ENCODE measurements at places on chromosomes 3 and 15.

- DNase-seq, result no peak
Observed at GRCh38 chr3:11624161-11624560, 19.6 kb downstream of the VGLL4 start.

DNA sequence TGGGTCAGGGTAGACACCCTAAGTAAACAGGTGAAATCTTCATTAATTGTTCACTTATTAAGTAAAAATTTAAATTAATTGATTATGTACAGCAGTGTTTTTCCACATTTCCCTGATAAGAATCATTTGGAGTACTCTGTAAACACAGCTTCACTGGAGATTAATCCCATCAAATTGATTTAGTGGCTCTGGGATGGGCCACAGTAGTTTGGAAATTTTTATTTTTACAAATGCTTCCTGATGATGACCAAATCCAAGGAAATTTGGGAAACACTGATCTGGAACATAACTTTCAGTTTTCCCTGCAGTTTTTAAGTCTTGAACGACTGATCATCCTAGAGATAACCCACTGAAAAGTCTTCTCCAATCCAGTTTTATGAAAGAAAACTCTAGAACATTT lies 18.8 kb upstream of the RPLP1 start:
- DNase-seq, result no peak

GRCh38 chr15:76576523-76577279 lies 240.1 kb downstream of the ISL2 start:
- DNase-seq, result no peak

DNA sequence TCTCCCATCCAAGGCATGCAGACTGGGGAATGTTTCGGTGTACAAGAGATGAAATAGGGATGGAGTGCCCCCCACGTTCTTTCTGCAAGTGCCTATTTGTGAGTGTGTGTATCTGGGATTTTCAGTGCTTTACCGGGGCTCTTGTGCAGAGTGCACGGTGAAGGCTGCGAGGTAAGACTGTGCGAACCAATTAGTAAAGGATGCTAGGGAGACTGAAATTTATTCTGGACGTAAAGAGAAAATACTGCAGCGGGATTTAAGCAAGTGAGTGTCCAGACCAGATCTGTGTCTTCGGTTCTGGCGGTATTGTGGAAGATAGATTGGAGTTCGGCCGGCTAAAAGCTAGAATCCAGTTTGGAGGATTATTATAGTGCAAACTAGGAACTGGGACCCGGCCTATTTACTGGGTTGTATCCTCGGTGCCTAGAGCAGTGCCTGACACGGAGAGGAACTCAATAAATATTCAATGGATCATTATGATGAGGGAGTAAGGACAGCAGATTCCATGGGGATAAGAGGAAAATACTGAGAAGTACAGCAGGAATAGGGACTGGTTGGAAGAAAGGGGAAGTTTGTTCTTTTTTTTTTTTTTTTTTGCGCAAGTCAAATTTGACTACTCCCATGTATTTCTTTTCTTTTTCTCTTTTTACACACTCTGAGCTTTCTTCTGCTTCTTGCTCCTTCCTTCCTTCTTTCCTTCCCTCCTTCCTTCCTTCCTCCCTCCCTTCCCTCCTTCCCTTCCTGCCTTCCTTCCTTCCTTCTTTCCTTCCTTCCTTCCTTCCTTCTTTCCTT lies 580 bp upstream of the MAGEF1 start:
- no peak for DNase-seq

GRCh38 chr3:181757694-181758306 lies 46.1 kb downstream of the SOX2 start:
- no peak for DNase-seq

GRCh38 chr3:52041118-52041731 lies 15.1 kb downstream of the DUSP7 start:
- no peak for DNase-seq

GRCh38 chr3:112643621-112644240 lies 2.8 kb upstream of the CCDC80 start:
- DNase-seq, result no peak

DNA sequence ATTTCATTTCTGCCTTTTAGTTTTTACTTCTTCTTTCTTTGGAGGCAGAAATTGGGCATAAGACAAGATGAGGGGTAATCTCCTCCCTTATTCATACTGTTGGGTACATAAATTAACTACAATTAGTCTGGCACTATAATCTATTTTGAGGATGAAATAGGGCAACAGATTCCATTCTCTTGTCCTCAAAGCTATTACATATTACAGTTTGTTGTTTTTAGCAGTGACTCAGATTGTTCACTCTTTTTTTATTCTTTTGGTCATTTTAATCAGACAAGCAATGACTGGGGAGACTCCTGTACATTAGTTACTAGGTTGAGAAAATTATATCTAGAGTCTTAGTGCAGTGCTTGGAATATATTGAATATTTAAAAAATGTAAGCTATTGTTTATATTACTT lies 556.0 kb downstream of the OTOL1 start:
- no peak for DNase-seq

DNA sequence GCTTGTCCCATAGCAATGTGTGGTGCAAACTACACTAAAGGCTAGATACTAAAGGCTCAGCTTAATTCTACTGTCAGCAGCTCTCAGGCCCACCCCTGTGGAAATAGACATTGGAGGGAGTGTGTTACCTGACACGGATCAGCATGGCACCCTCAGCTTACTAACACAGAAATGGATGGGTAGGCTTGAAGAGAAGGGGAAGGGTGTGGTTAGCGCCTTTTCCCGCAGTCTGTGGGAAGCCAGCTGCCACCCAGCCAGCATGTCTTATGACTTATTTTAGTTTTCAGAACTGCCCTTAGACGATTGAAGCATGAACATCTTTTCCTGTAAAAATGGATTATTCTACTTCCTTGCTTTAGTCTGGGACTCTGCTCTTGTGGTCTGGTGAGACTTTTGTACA lies 25.8 kb upstream of the ADPGK start:
- DNase-seq, result no peak

DNA sequence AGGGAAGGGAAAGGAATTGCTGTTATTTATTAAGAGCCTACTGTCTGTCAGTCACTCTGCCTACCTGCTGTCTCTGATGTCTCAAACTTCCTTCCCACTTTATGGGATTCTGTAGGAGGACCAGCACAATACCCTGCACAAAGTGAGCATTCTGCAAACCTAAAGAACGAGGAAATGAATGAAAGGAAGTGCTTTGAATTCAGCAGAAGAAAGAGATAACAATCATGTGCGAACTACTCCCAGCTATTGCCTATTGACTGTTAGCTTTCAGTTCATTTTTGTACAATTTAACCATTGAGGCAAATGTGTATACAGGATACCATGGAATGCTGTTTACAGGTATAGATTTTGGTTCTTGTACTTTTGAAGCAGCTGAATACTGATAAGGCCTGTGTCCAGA lies 66.8 kb downstream of the CMSS1 start:
- no peak for DNase-seq

GRCh38 chr15:63990454-63990853 lies 55.8 kb downstream of the DAPK2 start:
- DNase-seq, result no peak

DNA sequence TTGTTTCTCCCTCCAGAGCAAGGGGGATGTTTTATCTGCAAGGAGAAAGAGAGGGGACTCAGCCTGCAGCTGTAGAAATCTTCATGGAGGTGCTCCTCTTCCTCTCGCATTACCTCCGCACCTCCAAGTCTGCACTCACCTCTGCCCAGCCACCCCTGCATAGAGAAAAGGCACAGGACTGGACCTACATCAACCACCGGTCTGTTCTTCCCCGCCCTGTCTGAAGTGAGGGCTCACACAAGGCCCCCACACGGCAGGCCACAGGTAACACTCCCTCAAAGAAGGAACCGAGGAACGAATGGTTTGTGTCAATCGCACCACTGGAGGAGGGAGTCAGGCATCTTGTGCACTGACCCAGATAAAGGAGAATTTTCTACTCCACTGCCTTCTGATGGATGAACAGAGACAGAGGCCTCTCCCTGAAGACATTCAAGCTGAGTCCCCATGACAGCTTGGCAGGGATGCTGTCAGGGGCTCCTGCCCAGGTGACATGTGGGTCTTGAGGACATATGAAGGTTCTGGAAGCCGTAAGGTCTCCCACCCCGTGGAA lies 260.3 kb downstream of the XXYLT1 start:
- no peak for DNase-seq

DNA sequence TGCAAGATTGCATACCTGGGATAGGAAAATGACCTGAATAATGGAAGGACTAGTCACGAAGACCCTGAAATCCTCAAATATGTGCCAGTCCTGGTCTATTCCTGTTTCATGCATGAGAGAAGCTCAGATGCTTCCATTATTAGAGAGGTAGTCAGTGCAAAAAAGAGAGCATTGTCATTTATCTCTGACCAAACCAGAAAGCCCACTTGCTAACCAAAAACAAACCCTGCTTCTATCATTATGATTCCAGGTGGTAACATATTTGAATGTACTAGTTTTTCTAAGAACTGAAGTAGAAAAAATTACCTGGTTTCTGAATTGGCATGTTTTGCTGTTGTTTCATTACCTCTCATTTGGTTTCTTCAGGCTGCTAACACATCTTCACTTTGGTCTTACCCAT lies 160.8 kb upstream of the MANF start:
- no peak for DNase-seq

DNA sequence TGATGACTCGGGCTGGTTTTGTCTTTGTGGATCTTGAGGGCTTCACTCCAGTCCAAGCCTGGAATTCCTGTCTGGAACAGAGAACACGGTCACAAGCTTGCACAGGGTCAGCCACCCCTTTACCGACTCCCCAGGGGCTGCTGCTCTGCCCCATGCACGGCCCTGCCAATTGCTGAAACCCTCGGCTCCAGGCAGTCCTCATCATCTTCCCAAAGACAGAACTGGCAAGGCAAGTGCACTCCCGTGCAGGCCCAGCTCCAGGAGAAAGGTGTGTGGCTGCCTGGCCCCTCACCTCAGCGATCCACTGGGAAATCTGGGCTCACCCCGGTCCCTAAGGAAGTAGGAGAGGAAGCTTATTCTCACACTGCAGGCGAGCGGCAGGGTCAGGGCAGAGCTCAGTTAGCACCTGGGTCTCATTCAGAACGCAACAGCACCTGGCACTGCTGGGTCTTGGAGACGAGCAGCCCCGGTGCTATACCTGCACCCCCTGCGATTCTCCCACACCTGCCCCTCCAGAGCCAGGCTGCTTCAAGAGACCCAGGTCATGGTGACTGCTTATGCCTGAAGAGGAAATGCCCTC lies 7.2 kb downstream of the MAP6D1 start:
- DNase-seq, result no peak

GRCh38 chr15:36414670-36415069 lies 164.8 kb upstream of the CDIN1 start:
- no peak for DNase-seq

DNA sequence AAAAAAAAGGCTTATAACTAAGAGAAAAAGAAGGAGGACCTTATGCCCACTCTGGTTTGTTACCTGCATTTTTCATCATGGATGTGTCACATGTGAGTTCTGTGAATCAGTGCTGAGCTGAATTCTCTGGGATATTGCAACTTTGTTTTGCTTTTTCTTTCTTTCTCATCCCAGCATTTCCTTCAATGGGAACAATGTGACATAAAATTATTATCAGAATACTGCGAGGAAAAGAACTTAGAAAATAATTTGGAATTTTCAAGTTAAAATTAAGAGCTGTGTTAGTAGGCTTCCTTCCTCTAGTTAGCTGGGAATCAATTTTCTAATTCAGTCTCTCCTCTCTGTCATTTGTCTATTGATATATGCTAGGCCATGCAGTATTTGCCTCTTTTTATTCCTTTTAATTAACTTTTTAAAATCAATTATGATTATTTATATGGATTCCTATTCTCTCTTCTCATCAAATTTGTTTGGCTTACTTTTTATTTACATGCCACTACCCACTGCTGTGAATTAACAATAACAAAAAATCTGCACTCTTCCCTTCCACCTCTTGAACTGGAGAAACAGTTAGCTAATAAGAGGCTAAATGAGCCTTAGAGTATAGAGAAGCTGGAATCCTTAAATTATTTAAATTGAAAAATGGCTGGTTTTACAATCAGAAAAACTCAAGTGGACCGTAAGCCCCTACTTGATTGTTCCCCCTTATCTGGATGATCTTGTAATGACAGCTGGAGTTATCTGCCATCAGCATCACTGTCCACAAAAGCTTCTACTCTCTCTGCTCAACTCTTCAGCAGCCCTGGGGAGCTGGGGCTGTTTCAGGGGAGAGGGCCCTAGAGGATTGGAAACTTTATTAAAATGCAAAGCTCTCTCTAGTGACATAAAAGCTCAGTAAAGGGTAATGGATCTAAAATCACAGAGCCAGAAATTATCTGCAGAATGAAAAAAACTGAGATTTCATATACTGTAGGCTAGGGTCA lies 95.3 kb upstream of the SOX2 start:
- no peak for DNase-seq

DNA sequence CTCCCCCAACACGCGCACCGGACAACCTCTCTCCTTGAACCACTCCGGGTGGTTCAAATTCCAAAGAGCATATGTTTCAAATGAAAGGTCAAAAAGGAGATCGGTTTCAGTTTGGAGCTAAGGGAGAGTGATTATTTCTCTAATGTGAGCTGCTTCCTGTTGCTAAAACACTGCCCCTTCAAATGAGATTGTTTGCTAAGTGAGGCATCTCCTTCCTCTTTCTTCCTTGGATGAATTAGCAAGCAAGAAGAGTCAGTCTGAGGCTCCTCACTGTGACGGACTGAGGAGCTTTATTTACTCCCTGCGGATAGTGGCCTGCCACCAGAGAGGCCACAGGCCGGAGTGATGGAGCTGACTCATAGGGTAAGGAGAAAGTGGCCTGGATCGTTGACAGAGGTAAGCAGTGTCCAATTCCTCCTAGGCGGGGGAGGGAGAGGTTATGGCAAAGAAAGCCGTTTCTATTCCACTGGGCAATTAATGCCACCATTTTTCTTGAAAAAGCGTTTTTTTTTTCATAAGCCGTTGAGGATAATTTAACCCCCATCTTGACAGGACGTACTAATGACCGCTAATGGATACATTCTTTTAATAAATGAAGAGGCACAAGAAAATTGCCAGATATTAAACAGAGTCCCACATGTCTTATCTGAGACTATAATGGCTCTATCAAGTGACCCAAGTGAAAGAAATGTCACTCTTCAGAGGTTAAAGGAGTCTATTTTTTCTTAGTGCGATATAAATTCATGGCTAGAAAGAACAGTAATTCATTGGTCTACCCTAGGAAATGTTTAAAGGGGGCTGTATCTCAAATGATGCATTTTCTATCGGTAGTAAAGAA lies 167.0 kb upstream of the ANKRD28 start:
- no peak for DNase-seq

DNA sequence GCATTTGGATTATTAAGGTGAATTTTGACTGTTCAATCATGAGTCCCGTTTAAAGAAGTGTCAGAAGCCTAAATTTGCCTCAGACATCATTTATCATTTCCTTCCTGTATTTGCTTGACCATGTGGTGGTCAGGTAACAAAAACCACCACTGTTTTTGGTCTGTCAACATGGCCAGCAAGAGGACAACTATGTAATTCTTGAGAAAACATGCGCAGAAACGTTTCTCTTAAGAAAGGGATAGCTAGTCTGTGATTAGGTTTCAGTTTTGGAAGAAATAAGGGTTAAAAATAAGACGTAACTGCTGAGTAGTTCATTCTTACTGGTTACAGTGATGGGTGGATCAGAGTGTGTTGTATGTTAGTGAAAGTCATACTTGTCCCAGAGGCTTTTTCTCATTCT lies 204.5 kb downstream of the AKAP13 start:
- no peak for DNase-seq

- DNase-seq, result no peak
Observed at GRCh38 chr15:57442335-57442734, 66.0 kb downstream of the CGNL1 start.

- no peak for DNase-seq
Observed at GRCh38 chr3:69178838-69179739, 56.7 kb upstream of the LMOD3 start.

GRCh38 chr3:38578081-38578475 lies 71.4 kb downstream of the SCN5A start:
- no peak for DNase-seq

All from activated CD8-positive, alpha-beta memory T cell treated with anti-CD3 and anti-CD28 coated beads for 1 hour (primary cell).